ENCODE measurements at places on chromosomes 12 and 14. TPM values are rescaled to one million over a fixed set of nuclear protein-coding genes. Genes with fewer than 3 reads are reported as not detected.

GRCh38 chr14:99636487-99636886, 8.4 kb upstream of the HHIPL1 start:
- no peak for DNase-seq

GRCh38 chr12:96986883-96987523, 79.9 kb downstream of the NEDD1 start:
- peak; percentile 52 for DNase-seq

DNA sequence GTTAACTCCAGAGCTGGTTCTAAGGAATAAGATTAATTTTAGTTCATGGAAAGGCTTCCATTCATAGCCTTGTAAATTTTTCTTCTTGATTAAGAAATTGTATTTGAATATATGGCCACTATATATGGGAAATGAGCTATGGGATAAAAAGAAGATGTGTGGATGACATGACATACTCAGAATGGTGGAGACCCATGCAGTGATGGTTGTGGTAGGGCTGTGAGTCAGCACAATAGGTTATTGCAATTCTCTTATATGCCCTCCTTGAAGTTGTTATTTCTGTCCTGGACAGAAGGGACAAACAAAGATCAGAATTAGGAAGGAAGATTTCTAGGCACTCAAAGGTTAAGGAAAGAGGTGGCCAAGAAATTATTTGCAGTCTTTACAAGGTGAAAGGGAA, 21.5 kb downstream of the RASSF9 start:
- DNase-seq: no peak

DNA sequence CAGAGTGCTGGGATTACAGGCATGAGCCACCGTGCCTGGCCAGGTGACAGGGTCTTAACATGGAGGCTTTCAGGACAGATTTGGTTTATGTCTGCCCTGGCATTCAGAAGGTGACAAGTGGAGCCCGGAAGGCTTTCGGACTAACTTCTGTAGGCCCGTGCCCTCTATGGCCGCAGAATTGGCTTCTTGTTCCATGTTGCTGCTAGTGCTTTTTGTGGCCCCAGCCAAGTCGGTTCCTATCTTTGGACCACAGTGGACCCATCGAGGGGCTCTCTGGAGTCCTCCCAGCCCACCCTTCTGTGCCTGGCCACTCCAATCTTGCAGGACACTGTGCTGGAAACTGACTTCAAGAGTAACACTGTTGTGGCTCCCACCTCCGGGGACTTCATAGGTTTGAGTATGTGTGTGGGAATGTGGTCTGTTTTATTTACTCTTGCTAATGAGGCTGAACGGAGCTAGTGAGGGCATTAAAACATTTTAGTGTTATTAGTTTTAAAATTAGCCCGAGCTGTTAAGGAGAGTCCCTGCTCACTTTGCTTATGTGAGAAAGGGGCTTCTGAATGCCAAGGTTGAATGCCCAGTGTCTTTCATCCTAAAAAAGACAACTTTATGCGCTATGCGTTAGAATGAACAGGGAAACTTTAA, 245.9 kb downstream of the CACNA1C start:
- DNase-seq: no peak

DNA sequence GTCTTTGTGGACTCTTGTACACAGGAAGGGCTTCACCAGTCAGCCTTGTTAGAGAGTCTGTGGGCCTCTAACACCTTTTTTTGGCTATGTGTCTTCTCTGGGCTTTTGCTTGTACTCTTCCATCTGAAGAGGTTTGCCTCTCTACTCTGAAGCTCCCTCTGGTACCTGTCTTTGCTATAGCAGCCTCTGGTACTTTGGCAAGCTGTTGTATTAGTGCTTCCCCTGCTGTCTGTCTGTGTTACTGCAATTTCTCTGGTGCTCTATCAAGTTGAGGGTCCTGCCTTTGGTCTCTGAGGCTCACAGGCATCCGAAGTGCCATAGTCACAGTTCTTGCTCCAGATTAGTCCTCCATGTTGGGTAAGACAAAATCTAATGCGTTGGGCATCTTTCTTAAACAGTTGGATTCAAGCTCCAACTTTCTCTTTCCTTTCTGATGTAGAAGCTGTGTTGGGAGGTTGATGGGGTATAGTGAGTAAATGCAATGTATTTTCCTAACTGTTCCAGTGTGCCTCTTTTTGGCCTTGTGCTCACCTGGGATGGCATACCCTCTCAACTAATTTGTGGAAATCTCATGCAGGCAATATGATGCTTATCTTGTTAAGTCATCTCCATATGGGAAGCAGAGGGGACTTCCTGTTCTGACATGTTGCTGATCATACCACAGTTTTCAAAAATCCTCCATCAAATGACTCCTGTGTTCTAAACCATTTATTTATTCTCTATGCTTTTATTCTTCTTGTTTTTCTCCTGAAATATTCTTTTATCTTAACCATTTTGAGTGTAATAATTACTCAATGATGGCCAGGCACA, 88.8 kb downstream of the ATF7IP start:
- DNase-seq: peak; percentile 25

DNA sequence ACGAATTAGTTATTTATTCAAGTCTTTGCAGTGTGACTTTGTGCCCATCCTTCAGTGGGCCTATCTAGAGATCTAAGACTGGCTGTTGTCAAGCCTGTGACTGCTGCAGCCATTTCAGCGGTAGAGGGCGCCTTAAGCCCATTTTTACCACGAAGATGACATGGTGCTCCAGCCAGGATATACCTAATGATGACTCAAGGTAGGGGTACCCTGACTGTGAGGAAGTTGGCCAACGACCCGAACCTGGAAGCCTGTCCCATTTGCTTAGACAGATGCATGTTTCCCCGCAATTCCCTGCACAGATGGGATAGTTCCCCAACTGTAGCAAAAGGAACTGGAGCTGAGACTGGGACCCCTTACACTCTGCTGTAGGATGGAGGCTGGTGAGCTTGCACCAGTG, 41.3 kb downstream of the RAB3IP start:
- DNase-seq: peak; percentile 34

The REP15 gene
- total RNA-seq: 3.5 TPM

The DDN gene
- 0.09 TPM for total RNA-seq

DNA sequence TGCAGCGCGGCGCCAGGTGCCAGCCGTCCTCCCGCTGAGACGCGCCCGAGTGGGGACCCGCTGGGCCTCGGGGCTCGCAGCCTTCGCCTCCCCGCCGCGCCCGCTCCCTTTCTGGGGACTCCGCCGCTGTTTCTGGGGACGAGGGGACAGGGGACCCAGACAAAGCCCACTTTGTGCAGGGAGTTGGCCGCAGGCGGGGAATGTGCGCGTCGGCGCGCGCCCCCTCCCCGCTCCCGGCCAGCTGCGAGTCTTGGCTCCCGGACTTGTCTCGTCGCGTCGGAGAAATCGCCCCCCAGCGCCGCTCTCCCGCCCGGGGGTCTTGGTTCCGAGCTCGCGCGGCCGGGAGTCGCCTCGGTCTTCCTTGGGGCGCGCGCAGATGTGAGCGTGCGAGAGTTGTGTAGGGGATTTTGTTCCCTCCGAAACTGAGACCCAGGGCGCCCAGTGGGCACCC, 717 bp downstream of the VASH1 start:
- DNase-seq: no peak

GRCh38 chr12:60849723-60850122, 1253.9 kb downstream of the SLC16A7 start:
- no peak for DNase-seq

The RIPK3 gene
- total RNA-seq: 3.0 TPM

DNA sequence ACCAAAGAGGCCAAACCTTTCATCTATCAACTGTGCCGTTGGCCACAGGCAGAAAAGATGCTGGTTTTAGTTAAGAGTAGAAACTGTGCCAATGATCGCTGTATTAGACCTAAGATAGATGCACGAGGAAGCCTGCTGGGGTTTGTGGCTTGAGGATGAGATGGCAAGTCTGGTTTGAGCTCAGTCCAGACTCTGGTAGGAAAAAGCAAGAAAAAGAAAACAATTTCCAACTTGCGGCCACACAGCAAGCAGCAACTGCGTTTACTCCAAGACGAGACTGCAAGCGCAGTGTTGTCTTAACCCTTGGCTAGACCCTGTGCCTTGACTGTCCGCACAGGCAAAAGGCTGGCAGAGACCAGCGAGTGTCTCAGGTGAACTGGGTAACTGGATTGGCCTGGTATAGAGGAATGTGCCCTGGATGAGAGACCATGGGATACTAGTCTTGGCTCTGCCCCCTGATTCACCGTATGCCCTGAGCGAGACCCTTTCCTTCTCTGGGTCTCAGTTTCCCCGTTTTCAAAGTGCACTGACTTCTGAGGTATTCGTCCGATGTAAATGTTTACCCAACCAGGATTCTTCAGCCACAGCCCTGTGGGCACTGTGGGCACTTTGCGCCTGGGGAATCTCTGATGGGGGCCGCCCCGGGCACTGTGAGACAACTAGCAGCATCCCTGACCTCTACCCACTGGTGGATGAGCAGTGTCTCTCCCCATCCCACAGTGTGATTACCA, 113.4 kb downstream of the DICER1 start:
- DNase-seq: no peak

The CLEC9A gene
- not detected for total RNA-seq

- no peak for DNase-seq
Measured at GRCh38 chr14:72154645-72155378, 222.6 kb downstream of the RGS6 start.

DNA sequence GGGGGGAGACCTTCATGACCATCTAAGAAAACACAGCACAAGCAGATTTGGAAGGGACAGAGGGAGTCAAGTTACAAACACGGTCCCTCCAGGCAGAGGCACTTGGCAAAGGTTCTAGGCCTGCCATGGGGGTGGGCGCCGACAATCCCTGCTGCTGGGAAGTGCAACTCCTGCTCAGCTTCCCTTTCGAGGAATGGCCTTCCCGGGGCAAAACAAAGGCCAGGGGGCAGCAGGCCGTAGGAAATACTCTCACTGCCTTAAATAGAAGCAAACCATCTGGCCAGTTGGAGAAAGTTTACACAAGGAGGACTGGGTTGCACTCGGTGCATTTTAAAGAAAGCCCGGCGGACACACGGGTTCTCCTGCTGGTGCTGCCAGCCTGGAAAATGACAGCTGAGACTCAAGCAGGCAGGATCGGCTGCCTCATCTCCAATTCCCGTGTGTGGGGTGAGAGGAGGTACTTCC, 65.8 kb downstream of the ITPK1 start:
- no peak for DNase-seq

The FAM181A gene
- not detected for total RNA-seq

GRCh38 chr12:13177373-13177772, 19.2 kb upstream of the EMP1 start:
- no peak for DNase-seq

The LGR5 gene
- 7.8 TPM for total RNA-seq

The LAG3 gene
- total RNA-seq: 0.16 TPM

- DNase-seq: peak; percentile 86
Measured at GRCh38 chr12:19234981-19235871, 105.7 kb downstream of the PLEKHA5 start.

The FOXA1 gene
- total RNA-seq: not detected

- no peak for DNase-seq
Measured at GRCh38 chr12:42346403-42347002, 20.5 kb downstream of the PPHLN1 start.

GRCh38 chr12:87924149-87924548, 105.1 kb downstream of the C12orf50 start:
- DNase-seq: no peak

- DNase-seq: no peak
Measured at GRCh38 chr12:4269279-4269991, 4.1 kb upstream of the CCND2 start.

The FAM186B gene
- 2.7 TPM for total RNA-seq

GRCh38 chr14:102943979-102944378, 21.5 kb downstream of the AMN start:
- DNase-seq: no peak

GRCh38 chr12:13959131-13959723, 22.2 kb downstream of the GRIN2B start:
- no peak for DNase-seq
